ENCODE measurements at places on chromosomes 3 and 15.

DNA sequence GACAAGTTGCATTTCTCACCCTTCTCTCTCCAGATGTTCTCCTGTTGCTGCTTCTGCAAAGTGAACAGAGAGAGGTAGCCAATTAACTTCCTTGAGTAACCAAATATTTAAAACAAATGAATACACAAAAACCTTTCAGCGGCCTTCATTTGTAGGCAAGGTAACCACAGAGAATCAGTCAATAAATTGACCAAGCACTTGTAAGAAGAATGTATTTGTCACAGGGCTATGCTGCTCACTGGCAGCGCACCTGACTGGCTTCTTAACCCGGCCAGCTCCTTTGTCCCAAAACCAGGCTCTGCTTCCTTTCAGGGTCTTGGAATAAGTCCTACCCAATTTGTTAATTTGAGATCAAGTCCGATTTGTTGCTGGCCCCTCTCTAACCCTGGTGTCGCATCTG is 43.5 kb upstream of the STXBP5L start:
- no peak for DNase-seq

DNA sequence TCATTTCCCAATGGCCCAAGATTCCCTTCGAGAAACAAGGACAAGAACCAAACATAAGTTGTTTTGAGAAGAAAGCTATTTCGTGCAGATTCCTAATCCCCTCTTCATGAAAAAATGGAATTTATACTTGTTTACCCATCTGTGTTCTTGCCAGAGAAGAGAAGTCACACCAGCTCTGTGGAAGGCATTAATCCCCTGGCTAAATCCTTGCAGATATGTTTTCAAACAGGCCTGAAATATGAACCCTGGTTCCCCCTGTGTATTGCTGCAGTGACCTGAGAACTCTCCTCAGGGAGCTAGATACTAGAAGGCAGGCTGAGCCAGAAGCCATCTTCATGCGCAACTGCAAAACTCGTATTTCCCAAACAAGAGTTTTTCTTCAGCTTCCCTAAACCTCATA is 337.7 kb downstream of the NEK10 start:
- no peak for DNase-seq

DNA sequence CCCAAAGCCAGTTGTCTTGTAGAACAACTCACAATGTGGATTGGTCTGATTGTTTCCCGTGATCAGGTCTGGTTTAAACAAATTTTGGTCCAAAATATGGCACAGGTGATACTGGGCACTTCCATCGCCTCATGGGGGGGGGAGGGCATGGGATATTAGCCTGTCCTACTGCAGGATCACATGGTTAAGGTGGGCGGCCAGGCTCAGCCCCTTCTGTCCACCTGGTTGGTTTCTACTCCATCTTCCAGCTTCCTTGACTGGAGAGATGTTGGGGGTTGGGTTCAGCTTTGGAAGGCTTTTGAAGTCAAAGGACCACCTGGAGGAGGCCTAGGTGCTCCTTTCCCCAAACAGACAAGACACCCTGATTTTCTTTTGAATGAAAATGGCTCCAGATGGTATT is 7.2 kb downstream of the KLF13 start:
- DNase-seq, result no peak

DNA sequence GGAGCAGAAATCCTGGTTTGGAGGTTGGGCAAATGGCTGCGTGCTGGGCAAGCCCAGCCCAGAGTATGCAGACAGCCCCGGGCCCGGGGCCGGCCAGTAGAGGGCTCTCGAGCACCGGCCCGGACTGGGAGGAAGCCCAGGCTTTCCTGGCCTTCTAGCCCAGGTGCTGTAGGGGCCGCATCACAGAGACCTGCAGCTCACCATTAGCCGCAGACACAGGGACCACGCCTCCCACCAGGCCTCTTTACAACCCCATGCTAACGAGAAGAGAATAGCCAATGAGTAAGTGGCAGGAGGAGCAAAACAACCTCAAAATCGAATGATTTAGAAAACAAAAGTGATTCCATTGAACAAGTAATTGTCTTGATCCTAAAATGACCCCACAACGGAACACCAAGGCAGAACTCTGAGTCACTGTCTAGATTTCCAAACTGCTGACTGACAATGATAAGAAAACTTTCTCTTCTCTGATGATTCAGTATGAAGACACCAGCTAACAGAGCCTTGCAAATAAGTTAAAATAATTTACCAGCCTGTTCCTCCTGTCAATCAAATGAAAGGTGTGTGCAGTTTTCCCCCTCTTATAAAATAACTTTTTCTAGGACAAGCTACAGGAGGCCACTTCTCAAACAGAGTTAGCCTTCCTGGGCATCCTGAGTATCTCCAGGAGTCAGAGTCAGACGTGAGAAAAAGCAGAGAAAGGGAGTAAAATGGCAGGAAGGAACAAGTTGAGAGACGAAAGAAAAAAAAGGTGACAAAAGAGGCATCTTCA is 102.2 kb downstream of the DGKG start:
- no peak for DNase-seq

- peak; percentile 7 for DNase-seq
Measured at GRCh38 chr15:53520996-53521395, 238.5 kb downstream of the WDR72 start.

DNA sequence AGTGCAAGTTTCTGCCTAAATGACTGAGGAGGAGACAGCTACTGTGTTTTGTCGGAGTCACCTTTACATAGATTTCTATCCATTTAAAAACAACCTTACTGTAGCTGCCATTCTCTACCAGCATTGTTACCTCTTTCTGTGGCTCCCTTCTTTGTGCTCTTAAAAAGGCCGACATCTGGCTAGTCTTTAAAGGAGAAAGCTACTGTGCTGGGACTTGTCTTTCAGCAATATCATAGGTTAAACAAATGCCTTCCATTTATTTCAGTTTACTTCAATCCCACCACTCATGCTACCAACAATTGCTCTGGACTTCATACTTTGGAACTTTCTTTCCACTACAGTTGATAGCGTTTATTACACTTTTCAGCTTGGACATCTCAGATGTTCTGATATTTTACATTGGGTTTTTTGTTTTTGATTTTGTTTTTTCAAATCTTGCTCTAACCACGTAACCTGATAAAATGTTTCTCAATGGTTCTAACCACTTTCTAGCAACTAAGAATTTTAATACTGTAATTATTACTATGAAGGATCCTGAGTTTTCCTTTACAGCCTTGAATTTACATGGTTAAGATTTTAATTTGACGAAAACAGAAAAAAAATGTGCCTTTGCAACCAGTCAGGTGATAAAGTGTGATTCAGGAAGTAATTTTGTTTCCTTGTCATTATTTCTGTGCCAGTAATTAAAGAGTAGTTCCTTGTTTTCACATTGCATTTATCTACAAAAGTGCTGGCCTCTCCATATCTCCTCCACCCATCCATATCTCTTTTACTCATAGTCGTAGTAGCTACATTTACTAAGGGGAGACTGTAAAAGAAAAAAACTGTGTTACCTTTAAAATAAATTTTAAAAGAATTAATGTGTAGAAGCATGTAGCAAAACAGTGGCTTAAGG is 1.3 kb upstream of the CBLB start:
- no peak for DNase-seq

DNA sequence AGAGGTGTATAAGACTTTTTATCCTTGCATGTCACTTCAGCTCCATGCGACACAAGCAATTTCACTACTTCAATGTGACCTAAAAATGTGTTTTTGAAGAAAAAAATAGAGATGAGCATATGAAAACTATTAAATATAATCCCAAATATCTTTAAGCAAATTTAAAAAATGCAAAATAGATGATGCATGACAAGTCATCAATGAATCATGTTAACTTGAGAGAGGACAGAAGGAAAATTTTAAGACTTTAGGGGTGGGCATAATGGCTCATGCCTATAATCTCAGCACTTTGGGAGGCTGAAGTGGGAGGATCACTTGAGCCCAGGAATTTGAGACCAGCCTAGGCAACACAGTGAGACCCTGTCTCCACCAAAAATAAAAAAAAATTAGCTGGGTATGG is 73.3 kb downstream of the ANKRD28 start:
- DNase-seq, result no peak

DNA sequence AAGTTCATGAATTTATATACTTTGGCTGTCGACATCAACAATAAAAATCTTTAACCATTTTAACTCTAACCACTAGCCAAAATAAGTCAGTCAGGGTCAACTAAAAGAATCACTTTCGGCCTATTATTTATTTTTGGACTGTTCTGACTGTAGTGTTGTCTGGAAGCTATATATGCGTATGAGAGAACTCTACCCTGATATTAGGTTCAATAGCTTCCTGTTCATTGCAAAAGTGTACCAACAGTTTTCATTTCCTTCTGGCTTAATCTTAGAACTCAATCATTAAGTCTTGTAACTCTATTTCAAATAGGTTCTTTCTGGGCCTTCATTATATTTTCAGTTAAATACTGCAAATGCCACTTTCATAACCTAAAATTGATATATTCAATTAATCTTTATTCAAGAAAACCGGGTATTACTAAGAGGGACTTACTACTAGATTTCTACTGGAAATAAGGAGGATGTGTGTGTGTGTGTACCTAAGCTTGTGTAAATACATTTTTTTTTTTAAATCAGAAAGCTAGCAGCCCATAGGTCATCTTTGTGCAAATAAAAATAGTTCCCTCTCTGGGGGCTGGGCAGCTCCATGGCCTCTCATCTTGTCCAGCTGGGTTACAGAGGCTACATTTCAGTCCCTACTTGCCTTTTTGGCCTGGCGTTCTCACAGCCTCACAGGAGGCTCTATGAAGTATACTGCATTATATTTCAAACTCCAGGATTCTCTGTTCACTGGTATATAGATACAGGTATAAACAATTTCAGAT is 5.8 kb downstream of the SERPINI2 start:
- no peak for DNase-seq

GRCh38 chr3:71397046-71397445 is 186.5 kb downstream of the FOXP1 start:
- DNase-seq, result no peak

DNA sequence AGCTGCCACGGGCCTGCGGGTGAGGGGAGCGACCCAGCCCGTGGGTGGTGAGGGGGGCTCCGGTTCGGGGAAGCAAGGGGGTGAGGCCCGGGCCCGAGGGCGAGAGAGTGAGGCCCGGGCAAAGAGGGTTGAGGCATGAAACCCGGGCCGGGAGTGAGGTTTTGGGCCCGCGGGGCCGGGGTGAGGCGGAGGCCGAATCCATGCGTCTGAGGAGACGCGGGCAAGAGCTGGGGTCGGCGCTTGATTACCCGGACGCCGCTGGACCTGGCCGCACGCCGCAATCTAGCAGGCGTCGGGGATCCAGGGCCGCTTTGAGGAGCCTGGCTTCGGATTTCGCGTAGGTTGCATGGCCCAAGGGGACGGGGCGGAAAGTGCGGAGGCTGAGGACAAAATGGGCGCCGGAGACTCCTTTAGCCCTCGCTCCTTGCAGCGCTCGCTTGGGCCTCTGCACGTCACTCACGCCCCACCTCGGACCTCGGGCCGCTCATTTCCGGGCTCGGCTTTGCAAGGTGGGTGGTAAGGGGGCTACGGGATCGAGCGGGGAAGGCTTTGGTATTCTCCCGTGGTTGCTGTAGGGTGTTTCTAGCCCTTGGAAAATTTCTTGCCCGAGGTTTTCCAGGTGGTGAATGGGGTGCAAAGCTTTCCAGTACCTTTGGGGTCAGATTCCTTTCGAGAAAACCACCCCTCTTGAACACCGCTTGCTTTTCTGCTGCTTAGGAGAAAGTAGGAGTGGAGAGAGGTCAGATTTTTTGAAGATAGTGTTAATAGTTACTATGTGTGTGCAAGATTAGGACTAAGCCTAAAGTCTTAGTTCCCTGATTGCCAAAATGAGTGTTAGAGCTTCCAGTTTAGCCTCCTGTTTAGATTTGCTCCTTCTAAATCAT is 827 bp downstream of the SLC25A36 start:
- DNase-seq, result peak; percentile 31

DNA sequence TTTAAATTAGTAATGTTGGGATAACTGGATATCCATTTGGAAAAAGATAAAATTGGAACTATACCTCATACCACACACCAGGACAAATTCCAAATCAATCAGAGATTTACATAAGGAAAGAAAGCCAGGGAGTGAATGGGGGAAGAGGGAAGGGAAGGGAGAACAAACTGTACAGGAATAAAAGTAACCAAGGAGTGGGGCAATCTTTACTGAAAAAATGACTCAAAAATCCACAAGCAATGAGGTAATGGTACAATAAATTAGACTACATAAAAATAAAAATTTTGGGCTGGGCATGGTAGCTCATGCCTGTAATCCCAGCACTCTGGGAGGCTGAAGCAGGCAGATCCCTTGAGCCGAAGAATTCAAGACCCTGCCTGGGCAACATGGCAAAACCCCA is 82.6 kb downstream of the MLH1 start:
- no peak for DNase-seq

DNA sequence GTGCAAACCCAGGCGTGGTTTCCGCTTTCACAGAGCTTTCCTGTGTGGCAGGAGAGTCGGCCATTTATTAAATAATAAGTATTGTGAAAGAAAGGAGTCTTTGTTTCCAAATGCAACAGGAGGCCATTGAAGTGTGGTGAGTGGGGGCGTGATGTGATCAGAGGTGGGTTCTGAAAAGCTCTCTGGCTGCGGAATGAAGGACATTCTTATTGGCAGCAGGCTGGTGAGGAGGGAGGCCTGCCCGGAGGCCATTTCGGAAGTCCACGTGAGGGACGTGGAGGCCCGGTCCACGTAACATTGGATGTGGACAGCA is 11.1 kb downstream of the ARNT2 start:
- DNase-seq, result no peak

DNA sequence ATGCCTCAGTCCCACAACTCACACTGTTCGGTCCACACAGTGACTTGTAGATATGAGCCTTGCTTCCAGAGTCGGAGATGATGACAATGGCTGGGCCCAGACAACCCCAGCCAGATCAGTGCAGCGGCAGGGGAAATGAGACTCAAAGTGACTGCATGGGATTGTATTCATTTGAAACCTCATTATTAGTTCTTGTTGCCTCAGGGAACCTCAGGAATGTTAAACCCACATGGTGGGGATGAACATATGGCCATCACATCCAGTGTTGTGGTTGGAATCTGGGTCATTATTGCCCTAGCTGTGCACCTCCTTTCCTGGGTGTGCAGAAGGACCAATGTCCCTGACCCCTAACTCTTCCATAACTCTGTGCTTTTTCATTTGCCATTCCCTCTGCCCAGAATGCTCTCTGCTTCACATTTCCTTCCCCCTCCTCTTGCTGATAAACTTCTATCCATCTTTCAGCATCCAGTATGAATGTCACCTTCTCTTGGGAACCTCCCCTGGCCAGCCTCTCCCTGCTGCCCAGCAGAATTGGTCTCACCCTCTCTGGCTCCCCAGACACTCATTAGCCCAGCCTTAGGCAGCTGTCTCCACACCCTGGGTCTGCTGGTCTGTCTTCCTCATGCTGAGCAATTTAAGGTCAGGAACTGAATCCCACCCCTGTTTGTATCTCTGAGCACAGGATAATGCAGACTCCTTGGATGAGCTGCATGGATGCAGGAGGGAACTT is 67.0 kb upstream of the TNFAIP8L3 start:
- DNase-seq, result no peak

Data from amygdala (tissue), 56 donors.